Stimulated activated CD8-positive, alpha-beta memory T cell treated with anti-CD3 and anti-CD28 coated beads, Interleukin-7, amount 100 ng/mL, for 1 hour (primary cell): ENCODE measurements at places on chromosomes 6 and 20.

GRCh38 chr6:121434037-121434770 lies 1.2 kb upstream of the GJA1 start:
- DNase-seq = no peak

GRCh38 chr20:18654448-18654773 lies 66.6 kb downstream of the DTD1 start:
- DNase-seq = no peak

DNA sequence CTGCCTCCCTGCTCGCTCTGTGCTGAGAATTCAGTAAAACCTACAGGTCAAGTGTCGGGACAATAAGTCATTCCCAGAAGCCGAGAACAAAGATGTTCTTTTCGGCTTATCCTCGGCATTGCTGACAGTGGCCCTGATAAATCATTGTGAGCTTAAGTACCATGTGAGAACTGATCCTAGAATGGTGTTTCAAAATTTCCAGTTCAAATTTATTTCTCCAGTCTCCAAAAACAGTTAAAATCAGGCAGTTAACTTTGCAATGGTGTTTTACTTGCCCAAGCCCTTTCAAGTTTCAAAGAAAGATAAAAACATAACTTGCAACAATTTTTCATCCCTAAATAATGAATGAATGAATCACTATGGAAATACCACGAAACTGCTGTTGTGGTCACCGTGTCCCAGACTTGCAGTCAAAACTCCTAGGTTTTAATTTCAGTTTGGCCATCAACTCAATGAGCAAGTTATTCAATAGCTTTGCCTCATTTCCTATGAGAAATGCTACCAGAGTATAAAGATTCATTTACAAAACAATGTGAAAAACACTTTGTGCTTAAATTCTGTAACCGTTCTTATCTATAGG lies 4.3 kb downstream of the ATP5F1E start:
- no peak for DNase-seq

- no peak for DNase-seq
Observed at GRCh38 chr6:52504782-52505136, 72.1 kb downstream of the TRAM2 start.

DNA sequence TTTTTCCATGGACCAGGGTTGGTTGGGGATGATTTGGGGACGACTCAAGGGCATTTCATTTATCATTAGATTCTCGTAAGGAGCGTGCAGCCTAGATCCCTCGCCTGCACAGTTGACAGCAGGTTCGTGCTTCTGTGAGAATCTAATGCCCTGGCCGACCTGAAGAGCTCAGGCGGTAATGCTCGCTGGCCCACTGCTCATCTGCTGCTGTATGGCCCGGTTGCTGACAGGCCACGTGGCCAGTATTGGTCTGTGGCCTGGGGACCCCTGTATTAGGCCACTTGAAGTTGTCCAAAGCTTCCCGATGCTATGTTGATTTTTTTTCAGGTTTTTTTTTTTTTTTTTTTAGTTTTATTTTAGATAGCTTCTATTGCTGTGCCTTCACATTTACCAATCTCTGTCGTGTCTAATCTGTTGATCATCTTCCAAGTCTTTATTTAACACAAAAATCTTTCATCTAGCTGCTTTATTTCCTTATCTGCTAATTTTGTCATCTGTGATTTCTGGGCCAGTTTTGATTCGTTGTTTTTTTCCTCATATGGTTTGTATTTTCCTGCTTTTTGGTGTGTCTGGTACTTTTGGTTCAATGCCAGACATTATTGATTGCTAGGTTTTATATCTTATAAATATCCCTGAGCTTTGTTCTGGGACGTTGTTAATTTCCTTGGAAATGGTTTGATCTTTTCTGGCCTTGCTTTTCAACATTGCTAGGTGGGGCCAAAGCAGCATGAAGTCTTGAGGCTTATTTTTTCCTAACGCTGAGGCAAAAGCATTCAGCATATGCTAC lies 41.1 kb downstream of the DYNLT1 start:
- DNase-seq = no peak

DNA sequence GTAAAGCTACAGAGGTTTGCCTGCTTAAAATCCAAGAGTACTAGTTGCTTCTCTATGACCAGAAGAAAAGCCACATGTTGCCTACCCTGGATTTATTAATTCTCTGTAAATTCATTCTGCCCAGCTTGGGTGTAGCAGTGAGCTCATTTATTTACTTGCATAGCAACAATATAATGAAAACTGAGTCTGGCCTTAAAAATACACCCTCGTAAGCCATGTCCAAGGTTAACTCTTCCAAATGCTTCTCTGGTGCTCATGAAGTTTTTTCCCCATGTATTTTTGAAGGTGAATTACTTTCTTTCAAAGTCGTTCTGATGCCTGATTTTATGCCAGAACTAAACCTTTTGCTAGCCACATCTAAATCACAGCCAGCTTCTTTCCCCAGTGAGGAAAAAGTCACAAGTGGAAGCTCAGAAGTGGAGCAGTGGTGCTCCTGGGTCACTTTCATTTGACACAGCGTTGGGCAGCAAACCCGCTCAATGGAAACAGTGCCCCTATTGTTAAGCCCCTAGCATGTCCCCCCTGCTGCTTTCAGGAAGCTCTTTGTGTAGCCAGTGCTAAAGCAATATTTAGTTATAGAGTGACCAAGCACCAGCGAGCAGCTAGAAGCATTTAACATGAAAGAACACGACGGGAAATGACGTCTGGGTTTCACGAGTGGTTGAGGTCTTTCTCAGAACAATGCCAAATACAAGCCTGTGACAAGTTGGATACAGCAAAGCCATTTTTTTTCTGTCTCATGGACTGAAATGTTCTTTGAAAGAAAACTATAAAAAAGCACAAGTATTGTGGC lies 29.8 kb downstream of the NEDD9 start:
- peak; percentile 10 for DNase-seq

DNA sequence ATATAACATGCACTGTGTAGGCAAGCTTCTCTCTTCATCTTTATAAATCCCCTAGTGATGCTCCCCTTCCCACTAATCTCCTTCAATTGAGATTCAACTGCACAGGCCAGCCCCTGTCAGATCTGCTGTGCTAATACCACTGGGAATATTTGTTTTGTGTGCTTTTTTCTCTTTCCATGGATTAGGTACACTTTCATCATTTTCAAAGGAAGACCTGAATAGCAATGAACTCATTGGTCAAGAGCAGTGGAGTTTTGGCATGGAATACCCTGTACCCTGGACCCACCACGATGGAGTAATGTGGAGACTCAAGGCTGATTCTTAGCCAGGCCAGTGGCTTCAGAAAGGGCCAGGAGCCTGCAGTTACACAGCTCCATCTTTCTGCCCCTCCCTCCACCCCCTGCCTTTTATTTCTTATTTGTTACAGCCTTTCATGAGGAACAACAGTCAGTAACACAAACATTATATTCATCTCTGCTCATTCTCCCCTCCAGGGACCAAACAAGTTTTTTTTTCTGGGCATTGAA lies 75.4 kb upstream of the KCNG1 start:
- no peak for DNase-seq

GRCh38 chr20:8948442-8949020 lies 120.4 kb upstream of the PLCB4 start:
- no peak for DNase-seq

- no peak for DNase-seq
Observed at GRCh38 chr20:3911956-3912355, 22.8 kb downstream of the PANK2 start.

DNA sequence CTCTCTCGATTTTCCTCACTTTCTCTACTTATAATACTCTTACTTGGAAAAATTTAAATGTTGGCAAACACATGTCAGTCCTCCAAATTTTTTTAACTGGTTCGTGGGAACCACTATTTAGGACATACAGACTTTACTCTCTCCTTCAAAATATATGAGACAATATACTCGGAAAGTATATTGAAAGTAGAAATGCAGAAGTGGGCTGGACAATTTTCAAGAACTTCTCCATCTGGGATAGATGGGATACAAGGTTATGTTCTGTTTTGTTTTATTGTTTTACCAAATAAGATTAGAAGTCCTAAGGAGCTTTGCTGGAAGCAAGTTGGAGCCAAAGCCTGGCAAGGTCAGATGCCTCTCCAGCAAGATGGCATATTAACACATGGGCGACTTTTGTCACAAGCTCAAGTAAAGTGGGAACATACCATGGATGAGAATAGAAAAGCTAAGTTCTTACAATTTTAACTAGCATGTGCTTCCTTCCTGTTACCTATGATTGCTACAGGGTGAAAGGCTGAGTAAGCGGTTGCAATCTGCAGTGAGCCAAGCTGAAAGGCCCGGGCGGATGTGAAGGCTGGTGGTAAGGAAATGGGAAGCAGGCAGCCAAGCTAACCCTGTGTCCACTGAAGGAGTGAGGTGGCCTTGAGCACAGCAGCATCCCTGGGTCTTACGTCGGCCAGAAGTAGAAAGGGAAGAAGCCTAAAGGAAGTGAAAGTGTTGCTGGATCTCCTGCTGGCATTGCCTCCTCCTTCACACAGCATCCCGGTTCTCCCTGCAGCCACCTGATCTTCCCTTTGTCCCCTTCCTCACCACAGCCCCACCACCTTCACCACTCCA lies 7.1 kb downstream of the MAP3K5 start:
- no peak for DNase-seq

DNA sequence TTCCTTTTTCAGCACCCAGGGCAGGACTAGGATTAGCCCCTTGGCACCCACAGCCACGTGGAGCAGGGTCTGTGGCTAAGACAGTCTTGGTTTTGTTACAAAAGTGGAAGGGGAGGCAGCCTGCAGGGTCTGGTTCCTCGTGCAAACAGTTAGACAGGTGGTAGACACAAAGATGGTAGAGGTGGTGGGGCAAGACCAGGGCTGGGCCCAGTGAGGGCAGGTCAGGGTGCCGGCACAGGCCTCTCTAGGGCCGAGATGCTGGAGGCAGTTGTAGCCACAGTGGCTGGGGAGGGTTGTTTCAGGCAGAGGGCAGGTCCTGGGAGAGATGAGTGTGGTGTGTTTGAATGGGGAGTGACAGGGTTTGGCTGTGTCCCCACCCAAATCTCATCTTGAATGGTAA lies 161.6 kb downstream of the SMOC2 start:
- DNase-seq = no peak

DNA sequence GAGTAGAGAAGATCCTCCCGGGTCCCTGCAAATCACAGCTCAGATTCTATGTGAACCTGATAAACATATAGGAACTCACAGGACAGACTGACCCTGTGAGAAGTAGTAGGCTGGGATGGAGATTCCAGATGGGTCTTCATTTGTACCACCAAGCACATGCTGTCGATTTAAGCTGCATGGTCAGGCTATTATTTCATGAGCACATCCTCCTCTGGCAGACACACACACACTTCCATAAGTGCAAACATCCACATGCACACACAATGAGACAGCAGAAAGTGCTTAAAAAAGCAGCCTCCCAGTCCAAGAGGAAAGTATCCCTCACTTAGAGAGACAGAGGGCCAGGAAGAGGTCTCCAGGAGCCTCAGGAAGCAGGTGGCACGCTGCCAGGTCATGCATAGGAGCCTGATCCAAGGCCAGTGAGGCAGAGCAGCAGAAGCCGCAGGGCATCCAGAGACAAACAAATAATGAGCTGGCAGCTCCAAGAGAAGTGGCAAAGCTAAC lies 131.8 kb downstream of the UNC5CL start:
- DNase-seq = no peak

GRCh38 chr6:130027948-130028347 lies 9.6 kb downstream of the L3MBTL3 start:
- no peak for DNase-seq

DNA sequence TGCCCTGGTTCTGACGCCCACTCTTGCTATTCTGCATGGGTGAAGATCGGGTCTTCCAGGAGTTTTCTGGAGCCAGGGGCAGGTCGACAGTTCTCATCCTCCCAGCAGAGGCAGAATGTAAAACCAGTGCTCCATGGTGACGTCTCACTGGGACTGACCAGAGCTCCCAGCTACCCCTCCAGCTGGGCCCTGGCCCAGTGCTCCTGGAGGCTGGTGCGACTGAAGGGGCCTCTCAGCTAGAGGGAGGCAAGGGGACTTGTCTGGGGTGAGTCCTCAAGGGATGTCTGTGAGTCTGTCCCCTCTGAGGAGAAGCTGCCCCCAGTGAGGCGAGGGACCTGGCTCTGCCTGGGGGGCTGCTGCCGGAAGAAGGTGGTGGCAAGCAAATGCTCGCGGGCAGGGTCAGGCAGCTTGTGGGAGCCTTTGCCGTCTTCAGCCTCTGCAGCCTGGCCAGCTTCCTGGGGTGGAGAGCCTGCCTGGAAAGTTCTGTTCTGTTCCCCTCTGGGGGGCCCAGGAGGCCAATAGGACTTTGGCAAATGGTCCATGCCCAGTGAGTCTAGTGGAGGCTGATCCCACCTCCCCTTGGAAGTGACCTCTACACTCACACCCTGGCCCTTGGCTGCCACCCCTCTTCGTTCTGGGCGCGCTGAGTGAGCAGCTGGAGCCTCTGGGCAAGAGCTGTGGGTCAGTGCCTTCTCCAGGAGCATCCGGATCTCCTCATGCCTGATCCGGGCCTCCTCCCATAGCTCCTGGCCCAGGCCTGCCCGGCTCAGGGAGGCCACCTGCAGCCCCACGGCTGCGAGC lies 47.5 kb downstream of the KIAA1755 start:
- no peak for DNase-seq

- no peak for DNase-seq
Observed at GRCh38 chr6:156508126-156508525, 269.1 kb upstream of the ARID1B start.

DNA sequence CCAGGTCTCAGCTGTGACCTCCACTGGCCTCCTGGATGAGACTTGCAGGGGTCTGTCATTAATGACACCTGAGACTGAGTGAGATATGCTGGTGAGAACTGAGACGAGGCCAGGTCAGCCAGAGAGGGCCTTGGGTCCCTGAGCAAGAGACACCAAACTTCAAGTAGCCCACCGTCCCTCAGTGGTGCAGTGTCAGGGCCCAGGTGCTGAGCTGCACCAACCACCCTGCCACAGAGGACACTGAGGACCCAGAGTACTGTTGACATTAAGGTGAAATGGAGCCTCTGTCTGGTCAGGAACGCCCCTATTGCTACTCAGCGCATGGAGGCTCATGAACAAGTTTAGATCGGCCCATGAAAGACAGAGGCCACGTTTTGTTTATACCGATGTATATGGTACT lies 64.1 kb upstream of the SCP2D1 start:
- no peak for DNase-seq

DNA sequence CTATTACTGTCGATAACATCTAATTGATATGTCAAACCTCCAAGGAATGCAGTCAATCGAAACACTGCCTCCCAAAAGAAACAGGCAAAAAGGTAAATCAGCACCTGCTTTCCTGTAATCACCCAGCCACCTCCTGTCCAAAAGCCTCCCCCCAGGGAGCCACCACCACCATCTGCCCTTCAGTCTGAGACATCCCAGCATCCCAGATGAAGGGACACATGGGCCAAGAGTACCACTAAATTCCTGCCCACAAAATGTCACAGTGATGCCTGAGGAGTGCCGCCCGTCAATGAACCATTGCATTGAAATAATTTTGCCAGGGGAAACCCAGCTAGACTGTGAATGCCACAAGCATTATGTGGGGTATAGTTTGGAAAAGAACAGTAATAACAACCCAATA lies 401.7 kb downstream of the ZFAND3 start:
- DNase-seq = no peak

DNA sequence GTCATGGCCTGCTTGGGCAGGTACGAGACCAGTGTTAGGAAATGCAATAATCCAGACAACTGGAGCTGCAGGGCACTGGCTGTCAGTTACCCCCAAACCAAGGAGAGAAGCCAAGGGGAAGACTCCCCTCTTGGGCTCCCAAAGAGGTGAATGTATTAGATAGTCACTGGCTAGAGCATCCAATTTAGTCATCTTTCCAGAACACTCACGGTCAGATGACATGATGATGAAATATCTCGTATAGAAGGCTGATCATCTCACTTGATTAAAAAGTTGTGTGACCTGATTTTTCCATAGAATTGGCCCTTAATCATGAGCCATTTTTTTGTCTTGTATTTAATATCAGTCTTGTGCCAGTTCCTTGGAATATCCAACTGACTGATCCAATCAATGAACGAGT lies 40.7 kb downstream of the SLC22A3 start:
- DNase-seq = no peak

GRCh38 chr6:45082091-45082490 lies 246.0 kb upstream of the RUNX2 start:
- no peak for DNase-seq
